ENCODE measurements at places on chromosomes 2 and 18. TPM values are rescaled to one million over a fixed set of nuclear protein-coding genes. Genes with fewer than 3 reads are reported as not detected.

GRCh38 chr2:222878877-222879603, 18.2 kb downstream of the ACSL3 start:
- no peak for DNase-seq

GRCh38 chr18:5463390-5463789, 80.4 kb downstream of the EPB41L3 start:
- DNase-seq, result no peak

Gene SPP2
- total RNA-seq, result not detected

DNA sequence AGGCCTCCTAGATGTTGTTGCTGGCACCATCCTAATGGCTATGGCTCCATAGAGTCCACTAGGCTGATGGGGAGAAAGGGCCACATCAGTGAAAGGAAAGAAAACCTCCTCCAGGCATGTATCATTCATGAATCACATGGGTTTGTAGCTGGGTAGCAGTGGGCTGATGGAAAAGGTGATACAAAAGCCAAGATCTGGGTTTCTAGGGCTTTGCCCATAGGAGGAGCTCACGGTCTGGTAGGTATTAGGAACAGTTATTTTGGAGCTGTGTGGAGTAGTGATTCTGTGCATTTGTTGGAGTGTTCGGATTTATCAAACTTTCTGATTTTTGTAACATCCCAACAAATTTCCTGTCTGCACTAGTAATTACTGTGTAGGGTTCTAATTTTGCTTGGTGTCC, 259.2 kb downstream of the SLC4A3 start:
- DNase-seq, result no peak

Gene FARSB
- total RNA-seq, result 10.8 TPM

GRCh38 chr2:112027767-112028166, 27.3 kb upstream of the TMEM87B start:
- no peak for DNase-seq

DNA sequence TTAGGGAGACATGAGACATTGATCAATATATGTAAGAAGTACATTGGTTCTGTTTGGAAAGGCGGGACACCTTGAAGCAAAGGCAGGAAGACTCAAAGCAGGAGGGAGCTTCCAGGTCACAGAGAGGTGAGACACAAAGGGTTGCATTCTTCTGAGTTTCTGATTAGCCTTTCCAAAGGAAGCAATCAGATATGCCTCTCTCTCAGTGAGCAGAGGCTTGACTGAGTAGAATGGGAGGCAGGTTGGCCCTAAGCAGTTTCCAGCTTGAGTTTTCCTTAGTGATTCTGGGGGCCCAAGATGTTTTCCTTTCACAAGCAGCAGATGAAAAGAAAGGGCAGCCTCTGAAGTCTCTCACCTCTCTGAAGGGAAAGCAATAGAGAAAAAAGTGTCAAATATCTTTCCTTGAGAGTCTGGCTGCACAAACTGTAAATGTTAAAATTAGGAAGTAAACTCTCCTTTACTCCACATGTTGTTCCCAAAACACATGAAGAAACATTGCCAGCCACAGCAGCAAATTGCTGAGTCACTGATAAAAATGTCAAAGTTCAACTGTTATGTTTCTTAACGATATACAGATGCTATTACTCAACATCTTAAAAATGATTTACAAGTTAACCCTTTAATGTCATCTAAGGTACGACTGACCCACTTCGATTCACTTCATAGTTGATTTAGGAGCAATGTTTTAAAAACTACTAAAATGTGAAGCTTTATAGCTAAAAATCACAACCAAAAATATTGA, 40.3 kb downstream of the CYB5A start:
- no peak for DNase-seq

Gene ACOXL
- total RNA-seq, result not detected
